ENCODE measurements at places on chromosomes 11 and 22.

GRCh38 chr11:7844986-7845385, 48.2 kb upstream of the OR5P2 start:
- DNase-seq: no peak

DNA sequence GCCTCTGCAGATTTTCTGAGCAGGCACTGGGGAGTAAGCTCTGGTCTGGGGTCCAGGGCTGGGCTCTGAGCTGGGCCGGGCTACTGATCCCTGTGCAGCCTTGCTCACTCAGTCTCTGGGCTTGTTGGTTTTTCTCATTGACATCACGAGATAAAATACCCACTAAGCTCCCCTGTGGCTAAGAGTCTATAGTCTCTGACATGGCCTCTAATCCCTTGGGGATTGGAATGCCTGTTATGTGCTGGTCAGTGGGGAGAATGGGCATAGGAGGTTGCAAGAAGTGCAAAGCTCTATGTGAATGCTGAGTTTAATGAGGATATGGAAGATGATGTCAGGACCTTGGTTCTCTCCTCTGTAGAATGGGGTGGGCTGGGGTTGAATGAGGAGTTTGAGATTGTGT, 23.3 kb downstream of the ELF5 start:
- no peak for DNase-seq

DNA sequence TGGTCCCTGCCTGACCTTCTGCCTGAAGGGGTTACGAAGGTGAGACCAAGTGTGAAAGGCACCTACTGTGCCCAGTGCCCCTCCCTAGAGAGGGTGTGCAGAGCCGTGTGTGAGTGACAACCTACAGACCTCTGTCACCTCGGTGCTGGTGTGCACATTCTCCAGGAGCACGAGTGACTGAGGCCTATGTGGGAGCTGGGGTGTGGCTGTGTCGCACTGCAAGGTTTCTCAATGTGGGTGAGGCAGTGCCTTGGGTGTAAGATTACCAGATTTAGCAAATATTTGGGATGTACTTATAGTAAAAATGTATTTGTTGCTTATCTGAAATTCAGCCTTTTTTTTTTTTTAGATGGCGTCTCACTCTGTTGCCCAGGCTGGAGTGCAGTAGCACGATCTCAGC, 5.6 kb downstream of the STARD10 start:
- no peak for DNase-seq

DNA sequence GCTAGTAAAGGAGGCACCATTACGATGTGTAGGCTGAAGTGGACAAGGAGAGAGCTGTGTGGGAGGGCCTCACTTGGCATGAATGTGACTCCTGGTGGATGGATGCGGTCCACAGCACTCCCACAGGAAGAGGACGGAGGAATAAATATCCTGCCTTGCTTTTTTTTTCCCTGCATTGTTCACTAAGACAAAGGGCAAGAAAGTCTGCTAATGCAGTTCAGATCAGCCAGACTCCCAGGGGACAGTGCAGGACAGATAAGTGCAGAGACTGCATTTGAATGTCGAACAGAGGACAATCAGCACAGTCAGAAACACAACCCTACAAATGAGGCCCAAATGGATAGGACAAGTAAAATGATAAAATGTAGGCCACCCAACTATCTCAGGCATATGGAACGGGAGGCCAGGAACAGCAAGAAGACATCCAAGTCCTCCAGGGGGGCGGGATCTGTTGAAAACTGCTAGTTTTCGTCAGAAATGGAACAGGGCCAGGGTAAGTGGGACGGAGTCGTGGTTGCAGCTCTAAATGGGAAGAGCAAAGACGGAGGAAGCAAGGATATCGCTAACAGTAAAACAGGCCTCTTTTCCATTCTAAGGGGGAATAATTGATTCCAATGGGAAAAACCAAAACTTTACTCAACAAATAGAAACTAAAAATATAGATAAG, 25.2 kb upstream of the OR8B8 start:
- DNase-seq: no peak

DNA sequence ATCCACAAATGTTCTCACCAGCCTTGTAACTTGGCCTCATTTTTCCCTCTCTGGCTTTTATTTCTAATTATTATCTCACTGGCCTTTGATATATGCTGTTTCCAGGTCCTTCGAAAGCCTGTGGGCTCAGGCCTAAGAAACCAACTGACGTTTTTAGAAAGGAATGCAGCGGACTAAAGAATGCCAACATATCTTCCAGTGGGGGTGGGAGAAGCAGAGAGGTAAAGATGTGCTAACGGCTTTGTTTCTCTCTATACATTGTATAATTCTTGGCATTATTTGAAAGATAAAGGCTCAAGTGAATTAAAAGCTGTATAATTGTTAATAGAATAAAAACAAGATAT, 28.2 kb downstream of the OR6Q1 start:
- no peak for DNase-seq

DNA sequence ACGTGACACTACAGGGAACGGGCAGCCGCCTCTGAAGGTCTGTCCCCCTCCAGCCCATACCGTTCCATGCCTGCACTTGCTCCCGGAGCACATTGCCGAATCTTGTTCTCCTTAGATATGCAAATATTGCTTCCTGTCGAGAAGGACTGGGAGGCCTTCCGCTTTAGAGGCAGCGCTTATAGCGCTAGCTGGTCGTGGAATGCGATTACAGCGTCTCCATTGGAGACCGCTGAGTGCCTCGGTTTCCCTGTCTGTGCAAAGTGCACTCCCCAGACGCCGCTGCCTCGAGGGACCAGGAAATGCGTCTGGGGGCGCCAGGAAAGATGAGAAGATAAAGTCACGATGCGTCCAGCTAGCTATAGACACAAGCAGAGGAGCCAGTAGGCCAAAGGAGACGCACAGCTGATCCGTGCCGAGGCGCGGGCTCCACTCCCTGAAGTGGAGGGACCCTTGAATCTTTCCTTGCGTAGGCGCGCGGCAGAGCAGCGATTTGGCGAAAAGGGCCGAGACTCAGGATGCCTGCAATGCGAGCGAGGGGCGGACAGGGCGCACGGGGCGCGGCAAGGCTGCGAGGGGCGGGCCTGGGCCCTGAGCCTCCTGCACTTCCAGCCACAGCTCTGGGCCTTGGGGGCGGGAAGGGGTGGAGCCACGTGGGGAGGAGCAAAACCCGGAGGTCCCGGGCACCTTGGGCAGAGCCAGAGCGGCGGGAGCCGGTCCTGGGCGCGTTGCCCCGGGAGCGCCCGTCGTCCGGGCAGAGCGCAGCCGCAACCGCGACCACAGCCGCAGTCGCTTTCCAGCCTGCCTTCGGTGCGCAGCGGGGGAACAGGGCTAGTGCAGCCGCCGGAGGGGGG, at the start of gene RASSF10:
TSS of gene RASSF10 (plus strand) at position 692 of the 851 bp plus-strand sequence. CDS start 261 bp downstream, outside the sequence.
- peak; percentile 90 for DNase-seq

GRCh38 chr22:27258616-27259172, 542.9 kb downstream of the MN1 start:
- no peak for DNase-seq

DNA sequence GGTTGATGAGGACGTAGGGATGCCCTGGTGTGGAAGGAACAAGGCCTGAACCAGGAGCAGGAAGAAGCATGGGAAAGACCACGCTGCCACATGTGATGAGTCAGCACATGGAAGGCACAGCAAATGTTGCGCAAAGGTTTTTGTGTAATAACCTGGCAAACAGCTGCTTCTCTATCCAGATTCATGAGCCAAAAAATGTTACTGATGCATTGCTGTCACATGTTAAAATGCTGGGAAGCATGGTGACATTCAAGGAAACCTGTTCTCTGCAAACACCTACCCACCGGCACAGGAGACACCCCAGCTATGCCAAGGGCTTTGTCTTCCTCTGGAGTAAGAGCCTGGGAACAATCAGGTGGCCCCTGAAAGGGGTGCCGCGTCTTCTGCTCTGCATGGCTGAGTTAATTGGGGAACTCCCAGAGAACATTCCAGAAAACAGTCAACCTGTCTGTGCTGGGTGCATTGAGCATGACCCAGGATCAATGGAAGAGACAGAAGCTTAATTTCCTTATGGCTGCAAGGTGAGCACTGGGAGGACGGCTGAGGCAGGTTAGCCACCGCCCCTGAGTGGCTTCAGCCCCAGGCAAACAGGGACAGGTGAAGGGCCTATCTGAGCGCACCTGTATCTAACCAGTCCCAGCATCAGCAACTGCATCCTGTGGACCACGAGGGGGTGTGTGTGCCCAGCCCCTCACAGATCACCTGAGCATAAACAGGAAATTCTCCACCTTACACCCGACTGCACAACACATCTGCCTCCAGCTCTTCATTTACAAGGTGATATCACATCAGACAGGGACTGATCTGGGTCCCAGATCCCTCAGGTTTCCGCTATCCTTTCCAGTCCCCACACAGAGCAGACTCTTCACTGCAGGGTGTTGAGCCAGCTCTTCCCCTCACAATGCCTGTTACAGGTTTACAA, 108.4 kb downstream of the GGTLC2 start:
- DNase-seq: no peak

- DNase-seq: peak; percentile 34
These were observed 61.0 kb downstream of the BMAL1 start for GRCh38 chr11:13338427-13339069.

GRCh38 chr22:22810018-22810427, 77.6 kb upstream of the IGLL5 start:
- peak; percentile 46 for DNase-seq

DNA sequence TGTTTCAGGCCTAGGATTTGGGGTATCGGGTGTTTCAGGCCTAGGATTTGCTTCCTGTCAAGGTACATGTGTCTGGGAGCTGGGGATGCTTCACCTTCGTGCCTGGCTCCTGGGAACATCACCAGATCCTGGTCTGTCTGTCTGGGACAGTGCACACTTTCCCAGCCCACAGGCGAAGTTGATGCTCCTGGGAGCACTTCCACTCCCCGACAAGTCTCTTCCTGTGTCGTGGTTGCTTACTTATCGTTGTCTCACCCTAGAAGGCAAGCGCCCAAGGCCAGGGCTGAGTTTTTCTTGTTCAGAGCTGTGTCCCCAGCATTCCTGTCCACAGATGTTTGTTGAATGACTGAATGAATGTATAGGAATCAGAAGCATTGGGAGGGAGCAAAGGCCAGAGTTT, 71.5 kb downstream of the LINC01488 start:
- no peak for DNase-seq

DNA sequence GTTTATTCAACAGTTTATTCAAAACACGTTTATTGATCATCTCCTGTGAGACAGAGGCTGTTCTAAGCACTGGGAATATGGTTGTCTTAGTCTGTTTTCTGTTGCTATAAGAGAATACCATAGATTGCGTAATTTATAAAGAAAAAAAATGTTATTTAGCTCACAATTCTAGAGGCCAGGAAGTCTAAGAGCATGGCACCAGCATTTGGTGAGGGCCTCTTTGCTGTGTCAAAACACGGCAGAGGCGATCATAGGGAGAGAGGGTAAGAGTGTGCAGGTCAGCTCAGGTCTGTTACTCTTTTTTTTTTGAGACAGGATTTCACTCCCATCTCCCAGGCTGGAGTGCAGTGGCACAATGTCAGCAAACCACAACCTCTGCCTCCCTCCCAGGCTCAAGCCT, 5.2 kb upstream of the IL17RA start:
- DNase-seq: no peak

- DNase-seq: no peak
These were observed 278 bp downstream of the ROM1 start for GRCh38 chr11:62613291-62613778.

DNA sequence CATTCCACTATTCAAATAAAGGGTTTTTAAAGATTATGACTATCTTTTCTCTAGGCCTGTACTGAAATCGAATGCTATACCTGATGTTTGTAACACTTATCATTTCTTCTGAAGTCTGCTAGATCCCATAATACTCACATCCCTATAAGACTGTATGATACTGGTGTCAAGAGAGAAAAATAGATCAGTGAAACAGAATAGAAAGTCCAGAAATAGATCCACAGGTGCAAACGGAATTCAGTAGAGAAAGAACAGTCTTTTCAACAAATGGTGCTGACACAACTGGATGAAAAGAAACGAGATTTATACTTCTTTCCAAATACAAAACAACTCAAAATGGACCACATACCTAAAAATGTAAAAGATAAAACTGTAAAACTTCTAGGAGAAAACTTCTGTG, 143.2 kb downstream of the APOL5 start:
- no peak for DNase-seq

- DNase-seq: peak; percentile 65
These were observed 116.6 kb downstream of the CEP164 start for GRCh38 chr11:117444256-117444655.

GRCh38 chr11:118634431-118635236, 27.2 kb downstream of the PHLDB1 start:
- DNase-seq: peak; percentile 92

DNA sequence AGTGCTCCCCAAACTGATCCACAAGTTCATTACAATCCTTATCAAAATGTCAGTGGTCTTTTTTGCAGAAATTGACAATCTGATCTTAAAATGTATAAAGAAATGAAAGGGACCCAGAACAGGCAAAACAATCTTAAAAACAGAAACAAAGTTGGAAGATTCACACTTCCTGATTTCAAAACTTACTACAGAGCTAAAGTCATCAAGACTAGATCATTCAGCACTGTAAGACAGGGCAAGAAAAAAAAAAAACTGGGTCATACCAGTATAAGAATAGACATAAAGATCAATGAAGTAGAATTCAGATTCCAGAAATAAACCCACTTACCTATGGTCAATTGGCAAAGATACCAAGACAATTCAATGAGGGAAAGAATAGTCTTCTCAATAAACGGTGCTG, 4.5 kb upstream of the STK33 start:
- DNase-seq: no peak

- DNase-seq: peak; percentile 95
These were observed 617 bp upstream of the ARHGAP20 start for GRCh38 chr11:110712659-110713448.

GRCh38 chr22:36595154-36595553, 66.2 kb upstream of the EIF3D start:
- DNase-seq: no peak

- DNase-seq: peak; percentile 13
These were observed 280.4 kb upstream of the CNTN5 start for GRCh38 chr11:98740321-98740720.

DNA sequence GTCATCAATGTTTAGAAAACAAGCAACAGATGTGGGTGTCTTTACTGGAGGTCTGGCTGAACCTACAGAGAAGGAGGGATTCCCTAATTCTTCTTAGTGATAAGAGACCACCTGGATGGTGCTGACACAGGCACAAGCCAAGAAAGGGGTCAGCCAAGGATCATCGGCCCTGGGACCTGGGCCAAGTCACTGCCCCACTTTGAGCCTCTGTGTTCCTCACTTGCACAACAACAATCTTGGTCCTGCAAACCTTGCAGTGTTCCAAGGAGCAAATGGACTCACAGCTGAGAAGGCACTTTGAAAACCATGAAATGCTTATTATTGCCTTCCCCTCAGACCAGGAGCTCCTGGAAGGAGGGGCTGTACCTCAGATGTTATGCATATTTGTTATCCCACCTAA, 7.0 kb upstream of the KCNE3 start:
- no peak for DNase-seq

- no peak for DNase-seq
These were observed 12.8 kb downstream of the DGCR2 start for GRCh38 chr22:19109198-19110063.

DNA sequence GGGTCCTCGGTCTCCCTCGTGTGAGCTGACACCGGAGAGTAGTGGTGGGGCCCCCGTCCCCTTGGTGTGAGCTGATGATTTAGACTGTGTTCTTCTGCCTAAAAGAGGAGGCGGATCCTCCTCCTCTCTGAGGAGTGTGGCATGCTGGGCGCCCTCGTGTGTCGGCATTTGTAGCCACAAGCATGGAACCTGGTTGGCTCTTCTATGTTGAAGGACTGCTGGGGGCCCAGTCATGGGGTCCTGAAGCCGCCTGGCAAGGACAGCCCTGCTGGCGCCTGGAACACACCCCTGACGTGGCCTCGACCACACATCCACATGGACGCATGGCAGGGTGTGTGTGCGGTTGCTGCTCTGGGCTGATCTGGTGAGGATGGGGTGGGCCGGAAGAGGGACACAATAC, 50.2 kb downstream of the AP2A2 start:
- DNase-seq: peak; percentile 15

GRCh38 chr11:17805873-17806272, 71.3 kb downstream of the KCNC1 start:
- no peak for DNase-seq

Measured in NCI-H69 (cell line).